ENCODE measurements at places on chromosomes 2 and 18.

- no peak for DNase-seq
These were observed 210.8 kb upstream of the RAB6C start for GRCh38 chr2:129768485-129769184.

GRCh38 chr18:63637703-63638102, 6.4 kb downstream of the SERPINB4 start:
- no peak for DNase-seq

- DNase-seq, result no peak
These were observed 78.5 kb upstream of the CAB39 start for GRCh38 chr2:230634146-230634545.

- no peak for DNase-seq
These were observed 47.6 kb downstream of the GNAL start for GRCh38 chr18:11736656-11737055.

DNA sequence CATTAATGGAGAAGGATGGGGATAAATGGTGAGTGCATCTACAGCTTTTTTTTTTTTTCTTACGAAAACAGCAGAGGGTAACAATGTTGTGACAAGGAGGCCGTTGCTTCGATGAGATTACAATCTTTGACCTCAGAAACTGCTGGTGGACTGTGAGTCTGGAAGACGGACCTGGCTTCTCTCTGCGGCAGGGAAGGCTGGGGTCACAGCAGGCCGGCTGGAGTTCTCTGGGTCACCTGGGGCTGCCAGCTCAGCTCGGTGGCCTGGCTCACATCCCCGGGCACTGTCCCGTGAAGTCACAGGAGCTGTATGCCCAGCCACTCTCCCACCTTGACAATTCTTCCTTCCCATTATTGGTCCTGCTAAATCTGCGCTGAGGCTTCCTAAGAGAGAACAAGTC, 160.8 kb downstream of the ACKR3 start:
- no peak for DNase-seq

GRCh38 chr18:39424261-39424660, 1858.7 kb upstream of the CELF4 start:
- DNase-seq, result no peak

DNA sequence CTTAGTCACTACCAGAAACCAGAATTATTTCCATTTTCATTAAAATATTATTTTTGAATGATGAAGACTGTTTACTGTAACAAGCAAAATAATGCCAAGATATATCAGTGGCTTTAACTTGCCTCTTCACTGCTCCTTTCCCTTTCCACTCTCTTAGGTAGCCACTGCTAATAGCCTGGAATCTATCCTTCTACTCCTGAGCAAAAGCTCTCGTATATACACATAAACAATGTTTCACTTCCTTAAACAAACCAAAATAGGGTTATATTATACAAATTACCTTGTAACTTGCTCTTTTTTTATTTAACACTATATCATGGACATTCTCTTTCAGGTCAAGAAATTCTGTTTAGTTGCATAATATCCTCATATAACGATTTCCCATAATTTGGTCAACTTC, 20.8 kb downstream of the IMMT start:
- no peak for DNase-seq

GRCh38 chr2:113886479-113887008, 3.3 kb upstream of the ACTR3 start:
- DNase-seq, result no peak

DNA sequence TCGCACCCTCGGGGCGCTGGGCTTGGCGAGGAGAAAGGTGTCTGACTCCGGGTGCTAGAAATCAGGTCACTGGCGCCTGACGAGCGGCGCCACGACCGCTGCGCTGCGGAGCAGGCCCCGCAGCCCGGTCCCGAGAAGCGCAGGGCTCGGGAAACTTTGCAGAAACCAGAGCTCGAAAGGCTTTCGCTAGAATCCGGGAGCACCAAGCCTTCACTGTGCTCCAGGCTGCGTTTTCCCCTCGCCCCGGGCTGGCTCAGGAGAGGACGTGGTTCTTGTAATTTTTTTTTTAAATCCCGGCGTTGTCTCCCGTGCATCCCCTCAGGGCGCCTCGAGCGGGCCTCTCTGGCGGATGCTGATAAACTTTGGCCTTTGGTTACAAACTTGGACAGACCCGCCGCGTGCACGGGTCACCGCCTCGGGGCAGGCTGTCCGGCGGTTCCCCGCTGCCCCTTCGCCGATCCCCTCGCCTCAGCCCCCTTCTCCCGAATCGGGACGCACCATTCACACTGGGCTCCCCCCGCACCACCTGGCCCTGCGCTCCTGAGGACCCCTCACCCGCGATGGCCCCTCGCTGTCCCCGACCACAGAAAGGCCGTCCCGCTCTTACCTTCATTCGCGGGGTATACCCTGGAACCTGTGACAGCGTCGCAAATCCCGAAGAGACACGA, 419 bp downstream of the EPHA4 start:
- peak; percentile 49 for DNase-seq

DNA sequence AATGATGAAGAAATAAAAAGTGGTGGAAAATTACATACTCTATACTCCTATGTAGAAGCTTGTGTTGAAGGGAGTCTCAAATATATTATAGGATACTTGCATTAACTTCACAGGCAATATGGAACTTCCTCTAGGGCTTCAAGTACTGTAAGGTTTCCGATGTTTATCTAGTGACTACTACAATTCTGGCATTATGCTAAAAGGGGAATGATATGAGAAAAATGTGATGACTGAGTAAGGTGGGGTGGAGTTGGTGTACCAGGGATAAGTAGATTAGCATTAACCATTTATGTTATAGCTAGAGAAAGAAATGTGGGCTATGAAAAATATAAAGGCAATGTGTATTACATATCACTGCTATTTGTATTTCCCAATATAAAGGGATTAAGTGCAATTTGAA, 229.5 kb downstream of the DCC start:
- no peak for DNase-seq

GRCh38 chr2:19122220-19122619, 236.2 kb downstream of the OSR1 start:
- no peak for DNase-seq

- no peak for DNase-seq
These were observed 199.0 kb downstream of the LPIN1 start for GRCh38 chr2:11945139-11946126.

DNA sequence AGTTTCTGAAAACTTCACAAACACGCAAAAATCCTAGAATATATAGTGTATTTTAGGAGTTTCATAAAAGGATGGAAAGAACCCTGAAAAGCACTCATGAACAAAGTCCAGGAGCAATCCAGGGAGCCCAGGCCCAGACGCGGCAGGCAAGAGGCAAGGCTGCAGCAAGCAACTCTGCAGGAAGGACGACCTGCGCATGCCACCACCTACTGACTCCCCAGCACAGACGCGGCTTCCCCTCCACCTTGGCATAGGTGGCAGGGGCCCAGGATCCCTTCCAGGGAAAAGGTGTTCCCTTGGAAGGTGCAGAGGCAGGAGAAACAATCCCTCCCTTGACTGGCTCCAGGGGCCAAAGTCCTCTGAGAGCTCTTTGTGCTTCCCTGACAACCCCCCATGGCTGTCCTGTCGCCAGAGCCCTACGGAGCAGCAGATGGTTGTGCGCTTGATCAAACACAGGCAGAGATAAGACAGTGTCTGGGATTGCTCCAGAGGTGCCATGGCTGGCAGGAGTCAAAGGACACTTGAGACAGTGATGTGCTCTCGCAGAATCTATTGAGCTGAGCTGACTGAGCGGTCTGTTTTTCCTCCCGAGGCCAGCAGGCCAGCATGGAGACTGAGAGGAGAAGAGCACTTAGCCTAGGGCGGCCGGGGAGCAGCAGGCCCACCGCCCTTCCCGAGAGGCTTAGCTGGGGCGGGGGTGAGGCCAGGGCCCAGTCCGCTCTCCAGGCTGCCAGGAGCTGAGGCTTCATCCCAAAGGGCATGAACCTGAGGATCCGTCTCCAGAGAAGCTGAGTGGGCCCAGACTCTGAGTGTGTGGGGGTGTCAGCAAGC, 10.8 kb upstream of the AMER3 start:
- no peak for DNase-seq

DNA sequence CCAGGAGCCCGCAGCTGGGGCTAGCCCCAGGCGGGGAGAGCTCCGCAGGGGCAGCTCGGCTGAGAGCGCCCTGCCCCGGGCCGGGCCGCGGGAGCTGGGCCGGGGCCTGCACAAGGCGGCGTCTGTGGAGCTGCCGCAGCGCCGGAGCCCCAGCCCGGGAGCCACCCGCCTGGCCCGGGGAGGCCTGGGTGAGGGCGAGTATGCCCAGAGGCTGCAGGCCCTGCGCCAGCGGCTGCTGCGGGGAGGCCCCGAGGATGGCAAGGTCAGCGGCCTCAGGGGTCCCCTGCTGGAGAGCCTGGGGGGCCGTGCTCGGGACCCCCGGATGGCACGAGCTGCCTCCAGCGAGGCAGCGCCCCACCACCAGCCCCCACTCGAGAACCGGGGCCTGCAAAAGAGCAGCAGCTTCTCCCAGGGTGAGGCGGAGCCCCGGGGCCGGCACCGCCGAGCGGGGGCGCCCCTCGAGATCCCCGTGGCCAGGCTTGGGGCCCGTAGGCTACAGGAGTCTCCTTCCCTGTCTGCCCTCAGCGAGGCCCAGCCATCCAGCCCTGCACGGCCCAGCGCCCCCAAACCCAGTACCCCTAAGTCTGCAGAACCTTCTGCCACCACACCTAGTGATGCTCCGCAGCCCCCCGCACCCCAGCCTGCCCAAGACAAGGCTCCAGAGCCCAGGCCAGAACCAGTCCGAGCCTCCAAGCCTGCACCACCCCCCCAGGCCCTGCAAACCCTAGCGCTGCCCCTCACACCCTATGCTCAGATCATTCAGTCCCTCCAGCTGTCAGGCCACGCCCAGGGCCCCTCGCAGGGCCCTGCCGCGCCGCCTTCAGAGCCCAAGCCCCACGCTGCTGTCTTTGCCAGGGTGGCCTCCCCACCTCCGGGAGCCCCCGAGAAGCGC, 15.0 kb upstream of the GMPPA start:
- DNase-seq, result no peak

- no peak for DNase-seq
These were observed 753.9 kb upstream of the ZEB2 start for GRCh38 chr2:145273840-145274239.

DNA sequence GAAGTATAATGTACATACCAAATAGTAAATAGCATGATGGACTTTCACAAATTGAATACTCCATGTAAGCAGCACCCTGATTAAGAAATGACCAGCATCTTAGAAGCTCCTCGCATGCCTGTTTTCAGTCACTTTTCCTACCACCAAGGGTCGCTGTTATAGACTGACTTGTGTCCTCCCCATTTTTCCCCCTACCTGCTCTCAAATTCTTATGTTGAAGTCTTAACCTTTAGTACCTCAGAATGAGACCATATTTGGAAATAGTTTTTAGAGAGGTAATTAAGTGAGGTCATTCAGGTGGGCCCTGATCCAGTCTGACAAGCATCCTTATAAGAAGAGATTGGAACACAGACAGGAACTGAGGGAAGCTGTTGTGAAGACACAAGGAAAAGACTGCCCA, 125.9 kb downstream of the LYPD6 start:
- no peak for DNase-seq

DNA sequence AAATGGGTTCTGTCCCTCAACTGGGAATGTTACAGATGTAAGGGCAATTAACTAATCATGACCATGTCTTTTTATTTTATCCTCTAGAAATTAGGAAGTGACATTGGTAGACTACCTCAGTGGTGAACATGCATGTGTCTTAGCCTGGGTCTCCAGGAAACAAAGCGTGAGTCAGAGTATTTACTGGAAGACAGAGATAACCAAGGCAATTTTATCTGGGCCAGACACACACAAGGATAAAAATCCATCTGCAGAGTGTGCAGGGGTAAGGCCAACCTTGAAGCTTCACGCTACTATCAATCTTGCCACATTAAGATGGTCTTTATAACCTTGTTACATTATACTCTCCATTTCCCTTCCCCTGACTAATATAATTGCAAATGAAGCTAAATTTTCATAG, 487.5 kb downstream of the SUCLG1 start:
- no peak for DNase-seq

GRCh38 chr2:164697688-164698461, 76.6 kb upstream of the GRB14 start:
- peak; percentile 60 for DNase-seq

DNA sequence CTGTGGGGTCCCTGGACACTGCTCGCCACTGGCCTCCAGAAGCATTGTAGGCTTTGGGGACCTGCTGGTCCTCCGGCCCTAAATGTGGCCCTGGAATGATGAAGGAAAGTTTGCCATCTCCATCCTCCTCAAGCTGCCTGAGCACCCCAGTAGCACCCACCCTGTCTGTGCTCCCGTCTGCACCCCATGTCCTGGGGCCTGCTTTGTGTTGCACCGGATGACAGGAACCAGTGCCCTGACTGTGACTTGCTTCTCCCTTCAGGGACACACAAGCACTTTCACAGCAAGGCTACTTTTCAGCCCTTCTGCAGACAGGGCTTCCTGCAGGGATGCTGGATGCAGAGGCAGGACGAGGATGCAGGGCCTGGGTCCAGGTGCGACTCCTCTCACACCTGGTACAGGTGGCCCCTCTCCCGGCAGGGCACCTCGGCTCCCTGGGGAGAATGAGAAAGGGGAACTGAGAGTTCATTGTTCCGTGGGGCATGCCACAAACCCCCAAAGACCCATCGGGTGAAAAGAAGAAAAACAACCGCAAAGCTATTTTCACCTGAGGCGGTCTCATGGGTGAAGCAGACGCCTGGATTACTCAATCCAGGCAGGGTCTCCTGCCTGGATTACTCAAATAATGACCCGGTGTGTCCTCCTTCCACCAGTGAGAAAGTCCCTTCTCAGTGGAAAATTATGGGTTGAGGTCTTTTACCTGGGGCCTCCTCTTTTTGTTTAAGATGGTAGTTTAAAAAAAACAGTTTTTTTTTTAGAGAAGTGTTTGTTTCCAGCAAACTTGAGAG, 74.9 kb downstream of the LONRF2 start:
- DNase-seq, result no peak
